ENCODE measurements at places on chromosomes 2 and 18. TPM values are rescaled to one million over a fixed set of nuclear protein-coding genes. Genes with fewer than 3 reads are reported as not detected.

Gene INPP5D
- total RNA-seq: 6.2 TPM

Gene TNFRSF11A
- total RNA-seq: 1.0 TPM

Gene SCG2
- 0.97 TPM for total RNA-seq

Gene HOXD13
- not detected for total RNA-seq

Gene EVA1A
- total RNA-seq: 2.7 TPM

Gene B3GNT7
- total RNA-seq: 5.4 TPM

Gene AP1S3
- 0.19 TPM for total RNA-seq

- no peak for DNase-seq
Measured at GRCh38 chr2:58427572-58428095, 186.5 kb upstream of the FANCL start.

- no peak for DNase-seq
Measured at GRCh38 chr2:238228700-238229099, 11.1 kb downstream of the HES6 start.

- DNase-seq: no peak
Measured at GRCh38 chr18:29712785-29713184, 1329.8 kb downstream of the DSC3 start.

GRCh38 chr18:75249672-75250470 lies 39.3 kb downstream of the TSHZ1 start:
- DNase-seq: no peak

GRCh38 chr2:196316050-196316430 lies 144.7 kb upstream of the STK17B start:
- no peak for DNase-seq

GRCh38 chr2:157782057-157782845 lies 93.9 kb downstream of the ACVR1 start:
- no peak for DNase-seq

DNA sequence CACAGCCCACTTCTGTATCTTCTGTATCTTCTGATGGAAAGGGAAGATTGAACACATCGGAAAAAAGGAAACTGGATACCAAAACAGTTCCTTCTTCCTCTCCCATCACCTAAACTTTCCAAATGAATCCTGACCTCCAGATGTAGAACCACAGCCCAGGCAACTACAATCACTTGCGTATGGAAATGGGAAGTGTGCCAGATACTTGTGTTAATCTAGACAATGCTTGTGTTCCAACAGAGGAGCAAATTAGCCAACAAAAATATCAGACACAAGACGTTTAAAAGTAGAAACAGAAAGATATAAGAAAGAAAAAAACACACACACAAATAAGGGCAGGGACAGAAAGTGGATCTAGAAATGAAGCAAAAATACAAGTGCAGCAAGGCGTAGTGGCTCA lies 31.4 kb upstream of the DUSP2 start:
- DNase-seq: no peak

GRCh38 chr2:235613649-235614048 lies 119.8 kb downstream of the AGAP1 start:
- DNase-seq: no peak

DNA sequence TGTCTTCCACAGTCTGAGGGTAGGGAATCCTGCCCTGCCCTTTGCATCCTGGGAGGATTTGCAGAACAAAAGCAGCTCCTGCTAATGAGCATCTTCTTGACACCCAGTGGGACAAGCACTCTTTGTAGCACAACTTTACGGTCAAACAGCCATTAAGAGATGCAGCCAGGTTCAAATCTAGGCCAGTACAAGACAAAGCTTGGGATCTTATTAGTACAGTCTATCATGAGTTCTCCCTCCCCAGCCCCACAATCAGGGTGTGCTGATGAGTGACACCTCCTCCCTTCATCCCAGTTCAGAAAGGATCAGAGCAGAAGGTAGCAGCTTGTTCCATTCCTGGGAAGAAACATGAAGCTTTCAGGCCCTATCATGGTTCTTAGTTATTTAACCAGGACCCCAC lies 41.9 kb downstream of the MARCO start:
- no peak for DNase-seq

GRCh38 chr18:75480487-75480886 lies 53.0 kb upstream of the SMIM21 start:
- DNase-seq: no peak

GRCh38 chr2:12073217-12073852 lies 326.9 kb downstream of the LPIN1 start:
- no peak for DNase-seq

GRCh38 chr18:33923980-33924379 lies 300.7 kb downstream of the NOL4 start:
- no peak for DNase-seq

- DNase-seq: peak; percentile 27
Measured at GRCh38 chr2:232903989-232904388, 33.9 kb downstream of the SNORC start.

All from cardiac septum (tissue), 1 donor.